Stimulated activated CD4-positive, alpha-beta T cell treated with anti-CD3 and anti-CD28 coated beads, Interleukin-4, amount 100 ng/mL, for 48 hours (primary cell): ENCODE measurements at places on chromosomes 7 and 10.

DNA sequence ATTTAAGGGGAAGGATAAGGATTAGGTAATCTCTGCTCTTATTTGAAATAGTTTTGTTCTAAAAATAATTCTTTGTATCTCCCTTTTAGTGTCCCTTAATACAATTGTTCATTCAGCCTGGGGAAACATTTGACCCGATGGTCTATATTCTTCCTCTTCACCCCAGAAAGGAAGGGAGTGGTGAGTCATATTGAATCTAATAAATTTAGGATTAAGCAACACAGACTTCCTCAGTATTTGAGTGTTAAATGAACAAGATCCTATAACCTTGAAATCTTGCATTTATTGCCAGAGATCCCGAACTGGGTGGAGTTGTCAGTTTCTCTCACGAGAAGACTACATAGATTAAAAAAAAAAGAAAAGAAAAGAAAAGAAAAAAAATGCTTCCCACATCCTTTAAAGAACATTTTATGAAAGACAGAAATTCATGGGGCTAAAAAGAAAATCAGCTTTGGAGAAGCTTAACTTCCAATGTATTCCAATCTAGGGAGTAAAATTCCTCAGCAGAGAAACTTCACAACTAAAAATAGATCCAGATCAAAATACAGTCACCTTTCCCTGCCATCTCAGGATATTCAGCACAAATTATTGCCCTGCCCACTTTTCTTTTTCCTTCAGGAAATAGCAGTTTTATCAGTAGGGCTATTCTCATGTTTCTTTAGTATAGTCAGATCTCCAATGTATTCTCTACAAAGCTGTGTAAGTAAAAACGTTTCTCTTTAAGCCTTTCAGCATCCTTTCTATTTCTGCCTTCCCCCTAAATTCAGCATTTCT, 82.2 kb downstream of the SEMA3D start:
- no peak for DNase-seq

- no peak for DNase-seq
Measured at GRCh38 chr10:44369296-44369695, 15.6 kb downstream of the CXCL12 start.

DNA sequence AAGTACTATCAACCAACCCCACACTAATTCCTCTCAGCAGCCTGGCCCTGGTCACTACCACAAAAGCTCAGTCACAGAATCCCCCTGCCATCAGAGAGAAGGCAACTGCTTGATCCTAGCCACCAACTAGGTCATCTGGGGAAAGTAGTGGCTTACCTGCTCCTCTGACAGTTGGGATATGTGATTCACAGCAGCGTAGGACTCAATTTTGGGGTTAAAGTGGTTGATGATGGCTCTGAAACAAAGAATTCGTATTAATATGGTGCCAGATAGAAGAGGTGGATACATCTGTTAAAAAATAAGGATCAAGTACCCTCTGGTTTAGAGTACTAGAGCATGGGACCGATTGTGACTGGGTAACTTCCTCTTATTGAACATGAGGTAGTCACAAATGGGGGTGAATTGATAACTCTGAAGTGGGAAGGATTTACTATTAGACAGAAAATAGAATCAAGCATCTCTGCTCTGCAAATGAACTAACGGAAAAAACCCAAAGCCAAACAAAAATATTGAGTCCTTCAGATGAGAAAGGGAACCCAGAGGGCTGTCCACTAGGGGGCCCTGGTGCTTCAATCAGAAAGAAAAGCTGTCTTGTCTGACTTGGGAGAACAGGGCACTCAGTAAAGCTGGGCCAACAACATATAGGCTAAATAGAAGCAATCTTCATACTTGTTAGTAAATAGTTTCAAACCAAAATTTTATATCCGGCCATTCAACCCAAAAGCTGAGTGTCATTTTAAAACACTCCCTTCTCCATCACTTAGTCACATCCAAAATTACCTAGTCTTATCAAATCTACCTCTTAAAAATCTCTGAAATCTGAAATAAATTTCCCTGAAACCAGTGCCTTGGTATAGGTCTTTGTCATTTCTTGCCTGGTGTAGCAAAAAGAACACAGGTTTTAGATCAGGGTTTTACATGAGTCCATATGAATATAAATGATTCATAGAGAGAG, 45.9 kb upstream of the KCNIP2 start:
- peak; percentile 58 for DNase-seq

DNA sequence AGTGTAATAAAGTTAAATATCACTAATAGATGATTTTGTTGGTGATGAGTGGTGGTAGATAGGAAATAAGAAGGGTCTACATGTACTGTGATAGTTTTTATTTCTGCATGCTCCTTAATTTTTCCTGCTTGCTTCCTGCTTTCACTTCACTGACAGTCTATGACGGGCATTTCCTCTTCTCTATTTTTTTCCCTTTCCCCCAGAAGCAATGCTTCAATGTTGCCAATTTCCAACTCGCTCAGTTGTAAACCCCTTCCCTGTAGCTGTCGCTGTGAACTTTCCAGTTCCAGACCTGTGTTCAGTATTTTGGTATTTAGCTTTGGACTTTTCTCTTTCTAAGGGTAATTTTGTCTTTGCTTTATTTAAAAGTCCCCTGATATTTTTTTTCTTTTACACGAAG, 123.5 kb upstream of the AGR3 start:
- DNase-seq: no peak

- DNase-seq: no peak
Measured at GRCh38 chr10:118920206-118920605, 109.3 kb upstream of the NANOS1 start.

- DNase-seq: no peak
Measured at GRCh38 chr10:50470345-50470744, 153.4 kb downstream of the SGMS1 start.

DNA sequence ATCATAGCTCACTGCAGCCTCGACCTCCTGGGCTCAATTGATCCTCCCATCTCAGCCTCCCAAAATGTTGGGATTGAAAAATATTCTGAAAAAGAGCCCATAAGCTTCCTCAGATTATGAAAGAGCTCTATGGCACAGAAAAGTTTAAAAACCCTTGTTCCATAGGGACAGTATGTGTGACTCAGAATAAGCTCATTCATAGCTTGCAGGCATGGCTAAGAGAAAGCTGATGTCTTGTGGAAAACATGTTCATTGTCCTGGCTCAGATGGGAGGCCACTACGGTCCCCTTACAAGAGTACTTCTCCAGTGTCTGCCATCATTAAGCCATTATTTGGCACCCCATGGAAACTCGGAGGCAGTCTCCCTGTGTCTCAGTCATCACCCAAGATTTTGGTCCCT, 64.0 kb downstream of the CCDC3 start:
- DNase-seq: no peak

- no peak for DNase-seq
Measured at GRCh38 chr7:115135146-115135545, 213.3 kb downstream of the MDFIC start.

DNA sequence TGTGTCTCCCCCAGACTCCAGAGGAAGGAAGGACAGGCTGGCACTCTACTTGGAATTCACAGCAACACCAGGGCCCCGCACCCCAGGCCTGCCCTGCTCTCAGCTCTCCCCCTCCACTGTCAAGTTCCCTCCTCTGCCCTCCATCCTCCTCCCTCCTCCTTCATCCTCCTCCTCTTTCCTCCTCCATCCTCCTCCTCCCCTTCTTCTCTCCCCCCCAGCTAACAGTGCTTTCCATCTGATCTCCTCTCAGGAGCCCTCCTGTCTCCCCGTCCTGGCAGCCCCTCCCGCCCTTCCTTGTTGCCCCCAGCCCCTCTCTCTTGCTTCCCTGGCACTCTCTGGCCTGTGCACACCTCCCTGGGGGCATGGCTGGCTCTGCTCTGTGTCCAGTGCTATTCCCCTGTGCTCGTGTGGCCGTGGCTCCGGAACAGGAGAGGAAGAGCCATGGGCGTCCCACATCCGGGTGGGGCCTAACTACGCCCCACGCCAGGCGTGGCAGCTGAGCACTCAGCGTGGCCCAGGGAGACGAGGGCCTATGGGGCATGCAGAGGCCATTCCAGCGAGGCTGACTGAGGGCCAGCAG, 64.2 kb downstream of the PWWP2B start:
- DNase-seq: no peak

GRCh38 chr10:78478919-78479318, 445.3 kb downstream of the RPS24 start:
- DNase-seq: no peak

DNA sequence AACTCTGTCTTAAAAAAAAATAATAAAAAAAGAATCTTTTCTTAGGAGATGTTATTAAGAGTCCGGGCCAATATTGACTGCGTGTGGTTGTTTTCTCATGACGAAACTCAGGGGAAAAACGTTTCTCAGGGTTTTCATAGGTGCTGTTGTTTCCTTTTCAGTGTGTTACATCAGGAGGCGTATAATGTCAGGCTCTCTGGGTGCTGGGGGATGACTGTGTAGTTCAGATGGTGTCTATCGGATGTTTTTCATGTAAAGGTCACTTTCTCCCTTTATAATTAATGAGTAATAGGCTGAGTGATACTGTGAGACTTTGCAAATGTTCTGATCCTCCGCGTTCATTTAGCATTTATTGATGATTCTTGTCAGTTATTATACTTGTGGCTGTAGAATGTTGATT, 84.1 kb downstream of the TAF3 start:
- DNase-seq: no peak

DNA sequence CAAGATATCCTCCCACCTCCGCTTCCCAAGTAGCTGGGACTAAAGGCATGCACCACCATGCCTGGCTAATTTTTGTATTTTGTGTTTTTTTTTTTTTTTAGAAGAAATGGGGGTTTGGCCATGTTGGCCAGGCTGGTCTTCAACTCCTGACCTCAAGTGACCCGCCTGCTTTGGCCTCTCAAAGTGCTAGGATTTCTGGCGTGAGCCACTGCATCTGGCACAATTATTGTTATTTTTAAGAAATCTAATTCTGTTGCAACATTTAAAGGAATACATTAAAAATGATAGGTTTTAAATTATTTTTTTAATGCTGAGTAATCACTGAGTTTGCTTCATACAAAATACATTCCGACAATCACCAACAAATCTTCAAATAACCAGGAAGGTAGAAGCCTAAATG, 178.1 kb upstream of the SEMA3E start:
- no peak for DNase-seq

GRCh38 chr10:99912041-99912440, 97.7 kb downstream of the DNMBP start:
- DNase-seq: no peak

DNA sequence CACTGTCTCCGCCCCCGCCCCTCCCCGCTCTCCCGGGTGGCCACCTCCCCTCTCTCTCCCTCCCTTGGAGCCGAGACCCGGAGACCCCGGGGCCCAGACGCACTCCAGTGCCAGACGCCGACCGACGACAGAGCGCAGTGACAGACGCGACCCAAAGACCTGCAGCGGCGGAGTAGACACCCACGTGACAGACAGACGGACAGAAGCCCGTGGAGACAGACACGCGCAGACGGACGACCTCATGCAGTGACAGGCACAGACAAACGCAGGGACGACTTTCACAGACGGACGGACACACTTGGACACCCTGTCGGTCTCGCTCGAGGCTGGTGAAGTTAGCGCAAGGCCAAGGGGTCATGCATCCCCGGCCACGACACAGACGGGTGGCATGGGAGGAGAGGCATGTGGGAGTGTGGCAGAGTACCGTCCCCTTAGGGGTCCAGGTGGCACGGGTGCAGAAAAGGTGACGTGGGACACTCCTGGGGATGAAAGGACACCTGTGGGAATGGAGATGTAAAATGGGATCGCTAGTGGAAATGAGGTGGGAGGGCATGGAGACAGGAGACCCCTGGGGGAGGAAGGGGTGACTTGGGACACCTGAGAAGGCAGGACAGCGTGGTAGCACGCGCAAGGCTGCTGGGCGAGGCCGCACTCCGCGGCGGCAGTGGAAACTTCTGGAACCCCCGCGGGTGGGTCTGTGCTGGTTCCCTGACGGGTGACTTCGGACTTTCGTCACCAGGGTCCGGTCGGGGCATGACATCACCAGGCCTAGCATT, 456 bp upstream of the ACHE start:
- DNase-seq: no peak

GRCh38 chr7:158449266-158449665, 138.4 kb downstream of the PTPRN2 start:
- DNase-seq: no peak

DNA sequence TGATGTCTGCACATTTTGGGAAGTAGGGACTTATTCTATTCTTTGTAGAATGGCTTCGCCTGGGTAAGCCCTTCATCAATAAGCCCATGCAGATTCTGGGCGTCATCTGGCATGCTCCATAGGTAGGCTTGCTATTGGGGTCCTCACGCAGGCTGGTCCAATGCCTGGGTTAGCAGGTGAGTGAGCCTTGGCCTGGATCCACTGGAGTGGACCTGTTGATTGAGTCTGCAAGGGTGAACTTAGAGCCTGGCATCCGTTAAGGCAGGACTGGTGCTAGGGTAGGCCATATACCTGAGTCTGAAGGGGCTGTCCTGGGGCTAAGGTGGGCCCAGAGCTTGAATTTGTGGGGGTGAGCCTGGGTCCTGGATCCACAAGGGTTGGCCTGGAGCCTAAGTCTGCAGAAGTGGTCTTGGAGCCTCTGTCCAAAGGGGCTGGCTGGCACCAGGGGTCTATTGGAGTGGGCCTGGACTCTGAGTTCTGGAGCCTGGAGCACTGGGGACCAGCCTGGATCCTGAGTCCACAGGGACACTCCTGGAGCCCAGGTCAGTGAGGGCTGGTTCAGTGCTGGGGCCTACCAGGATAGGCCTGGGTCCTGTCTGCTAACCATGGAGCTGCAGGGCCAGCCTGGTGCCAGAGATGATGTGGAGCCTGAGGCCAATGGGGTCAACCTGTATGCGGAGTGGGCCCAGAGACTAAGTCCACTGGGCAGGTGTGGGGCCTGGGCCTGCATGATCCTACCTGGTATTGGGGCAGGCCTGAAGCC, 297.7 kb downstream of the PTPRN2 start:
- no peak for DNase-seq

- peak; percentile 44 for DNase-seq
Measured at GRCh38 chr10:89217057-89217990, 10.2 kb upstream of the CH25H start.

- no peak for DNase-seq
Measured at GRCh38 chr7:128968624-128969023, 30.9 kb downstream of the IRF5 start.

GRCh38 chr7:155922067-155922816, 110.0 kb upstream of the SHH start:
- no peak for DNase-seq
